Activated CD4-positive, alpha-beta memory T cell treated with anti-CD3 and anti-CD28 coated beads for 36 hours (primary cell): ENCODE measurements at places on chromosomes 1 and 21.

DNA sequence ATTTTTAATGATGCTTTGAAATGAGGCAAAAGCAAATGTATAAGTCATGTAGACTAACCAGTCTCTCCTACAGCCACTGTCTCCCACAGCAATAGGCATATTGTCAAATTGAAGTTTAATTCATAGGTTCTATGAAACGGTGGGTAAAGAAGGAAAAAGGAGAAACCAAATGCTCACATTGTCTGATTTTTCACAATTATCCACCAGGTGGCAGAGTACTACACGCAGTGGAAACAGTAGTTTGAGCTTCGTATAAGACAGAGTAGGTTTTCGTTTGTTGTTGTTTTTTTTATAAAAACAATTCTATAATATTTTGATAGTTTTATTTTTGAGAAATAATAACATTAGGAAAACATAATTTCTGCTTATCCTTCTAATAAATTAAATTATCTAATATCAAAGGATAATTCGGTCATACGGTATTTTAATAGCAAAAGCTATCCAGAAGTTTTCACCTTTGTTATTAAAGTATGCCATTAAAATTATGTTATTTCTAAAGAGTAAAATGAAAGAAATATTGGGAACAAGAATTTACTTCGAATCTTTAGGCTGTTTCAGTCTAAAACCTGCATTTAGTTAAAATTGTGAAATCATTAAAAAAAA, 39.1 kb downstream of the TYW3 start:
- no peak for DNase-seq

DNA sequence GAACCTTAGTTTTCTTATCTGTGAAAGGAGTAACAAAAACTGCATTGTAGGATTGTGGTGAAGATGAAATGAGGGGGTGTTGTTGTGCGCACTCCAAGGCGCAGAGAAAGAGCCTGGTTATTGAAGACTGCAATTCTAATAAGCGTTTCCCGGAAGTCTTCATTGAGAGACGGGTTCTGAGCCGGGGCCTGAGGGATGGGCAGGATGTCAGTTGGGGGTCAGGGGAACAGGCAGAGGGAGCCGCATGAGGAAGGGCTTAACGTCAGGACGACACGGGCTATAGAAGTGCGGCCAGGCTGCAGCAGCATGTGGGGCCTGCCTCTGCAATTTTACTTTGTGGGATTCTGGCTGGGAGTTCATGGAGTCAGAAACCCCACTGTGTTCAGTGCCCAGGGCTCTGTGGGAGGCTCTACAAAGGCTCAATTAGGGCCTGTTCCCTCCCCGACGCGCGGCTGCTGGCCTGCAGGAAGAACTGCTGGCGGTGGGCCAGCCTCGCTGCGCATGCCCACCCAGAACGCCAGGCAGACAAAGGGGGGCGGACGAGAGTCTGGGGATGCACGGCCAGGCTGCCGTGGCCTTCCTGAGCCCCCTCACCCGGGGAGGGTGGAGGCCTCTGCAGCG, 20.7 kb downstream of the TRIM62 start:
- no peak for DNase-seq

GRCh38 chr1:40392221-40392620, 18.7 kb downstream of the SMAP2 start:
- no peak for DNase-seq

- no peak for DNase-seq
Observed at GRCh38 chr1:247087256-247087655, 8.6 kb upstream of the ZNF670 start.

GRCh38 chr1:117627546-117628130, 21.8 kb downstream of the TENT5C start:
- no peak for DNase-seq

GRCh38 chr1:157566484-157567300, 14.4 kb upstream of the FCRL5 start:
- DNase-seq = no peak
